ENCODE measurements at places on chromosomes 4 and X. TPM values are rescaled to one million over a fixed set of nuclear protein-coding genes. Genes with fewer than 3 reads are reported as not detected.

SPANXA1 gene
- total RNA-seq = 0.28 TPM

CDKL2 gene
- 0.55 TPM for total RNA-seq

MAGEA6 gene
- total RNA-seq = under 0.01 TPM

SYTL4 gene
- 5.5 TPM for total RNA-seq

STPG2 gene
- total RNA-seq = 0.14 TPM

FGF5 gene
- total RNA-seq = 2.3 TPM

DMRTC1 gene
- not detected for total RNA-seq

AR gene
- total RNA-seq = 3.5 TPM

FGB gene
- not detected for total RNA-seq

RASL11B gene
- total RNA-seq = 0.28 TPM

MAGEB1 gene
- total RNA-seq = not detected

PABPC5 gene
- 1.1 TPM for total RNA-seq

TBC1D25 gene
- 3.7 TPM for total RNA-seq

C4orf46 gene
- total RNA-seq = 5.5 TPM

TSC22D3 gene
- total RNA-seq = 29.7 TPM

PHOX2B gene
- not detected for total RNA-seq

Data from smooth muscle cell of bladder (primary cell).